Fibroblast of the conjunctiva (primary cell): ENCODE measurements at places on chromosomes 5 and 9.
A peak's percentile ranks its signal among the peaks of the same experiment; 100 is the strongest.

GRCh38 chr5:37875051-37875787, 35.4 kb upstream of the GDNF start:
- DNase-seq = peak; percentile 20

GRCh38 chr9:110290001-110290400, 33.7 kb upstream of the TXN start:
- DNase-seq = no peak

DNA sequence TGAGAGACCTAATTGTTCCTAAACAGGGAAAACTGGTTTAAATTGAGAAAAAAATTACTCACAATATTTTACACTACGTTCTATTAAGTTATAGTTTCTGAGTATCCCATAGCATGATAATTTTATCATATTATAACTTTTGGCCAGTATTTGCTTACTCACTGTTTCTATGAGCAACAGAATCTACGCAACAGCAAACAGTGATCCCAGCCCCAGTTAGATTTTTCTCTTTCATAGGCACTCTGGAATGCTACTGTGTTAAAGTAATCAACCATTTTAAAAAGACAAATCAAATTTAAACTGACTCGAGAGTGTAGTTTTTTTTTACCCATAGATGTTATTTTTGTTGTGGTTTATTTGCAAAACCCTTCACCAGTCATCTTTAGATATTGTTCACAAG, 107.2 kb downstream of the XRCC4 start:
- no peak for DNase-seq

DNA sequence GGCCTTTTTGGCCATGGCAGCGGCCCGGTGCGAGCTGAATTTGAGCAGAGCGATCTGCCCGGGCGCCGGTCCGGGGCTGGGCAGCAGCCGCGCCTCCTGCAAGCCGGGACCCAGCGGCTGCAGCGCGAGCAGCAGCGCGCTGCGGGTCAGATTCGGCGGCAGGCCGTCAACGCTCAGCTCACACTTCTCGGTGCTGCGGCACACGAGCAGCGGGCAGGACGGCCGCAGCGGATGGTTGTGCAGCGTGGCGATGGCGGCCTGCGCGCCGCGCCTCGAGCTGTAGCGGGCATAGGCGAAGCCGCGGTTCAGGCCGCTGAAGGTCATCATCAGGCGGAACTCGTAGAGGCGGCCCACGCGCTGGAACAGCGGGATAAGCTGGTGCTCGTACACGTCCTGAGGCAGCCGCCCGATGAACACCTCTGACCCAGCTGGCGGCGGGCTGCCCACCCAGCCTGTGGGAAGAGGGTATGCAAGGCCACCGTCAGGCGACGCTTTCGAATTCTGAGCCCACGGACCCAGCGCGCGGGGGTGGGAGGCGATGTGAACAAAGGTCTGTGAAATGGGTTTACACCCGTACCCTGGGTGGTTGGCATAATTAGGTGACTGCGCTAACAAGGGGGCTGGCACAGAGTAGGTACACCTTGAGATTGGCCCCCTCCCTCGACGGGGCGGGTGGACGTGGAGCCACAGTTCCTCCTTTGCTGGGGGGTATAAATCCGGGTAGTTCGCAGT, 755 bp downstream of the DND1 start:
- DNase-seq = no peak

GRCh38 chr9:114091711-114092110, 7.4 kb downstream of the KIF12 start:
- DNase-seq = no peak

GRCh38 chr9:96777426-96777864, 442 bp downstream of the ZNF510 start:
- no peak for DNase-seq

- no peak for DNase-seq
These were observed 11.6 kb downstream of the CEL start for GRCh38 chr9:133073086-133074014.

DNA sequence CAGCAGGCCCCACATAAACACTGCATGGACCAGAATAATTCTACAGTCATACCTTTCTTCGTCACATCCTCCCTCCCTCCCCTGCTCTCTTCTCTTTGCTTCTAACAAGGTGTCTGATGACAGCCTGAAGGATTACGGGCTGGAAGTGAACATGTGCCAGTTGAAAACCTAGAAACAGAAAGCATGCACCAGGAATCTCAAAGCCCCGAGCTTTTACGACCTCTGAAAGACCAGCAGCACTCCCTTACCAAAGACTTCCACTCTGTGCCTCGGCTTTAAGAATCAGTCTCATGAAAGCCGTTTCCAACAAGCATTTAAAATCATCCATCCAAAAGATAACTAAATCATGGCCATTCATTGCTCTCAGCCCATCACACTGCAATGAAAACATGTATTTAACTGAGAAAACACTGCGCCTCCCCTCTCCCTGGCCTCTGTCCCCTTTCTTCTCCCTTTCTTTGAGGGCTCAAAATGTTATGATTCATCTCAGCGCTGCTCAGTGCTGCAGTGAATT, 21.3 kb downstream of the MSX2 start:
- DNase-seq = no peak

GRCh38 chr9:110748251-110748893, 79.8 kb downstream of the MUSK start:
- DNase-seq = no peak

DNA sequence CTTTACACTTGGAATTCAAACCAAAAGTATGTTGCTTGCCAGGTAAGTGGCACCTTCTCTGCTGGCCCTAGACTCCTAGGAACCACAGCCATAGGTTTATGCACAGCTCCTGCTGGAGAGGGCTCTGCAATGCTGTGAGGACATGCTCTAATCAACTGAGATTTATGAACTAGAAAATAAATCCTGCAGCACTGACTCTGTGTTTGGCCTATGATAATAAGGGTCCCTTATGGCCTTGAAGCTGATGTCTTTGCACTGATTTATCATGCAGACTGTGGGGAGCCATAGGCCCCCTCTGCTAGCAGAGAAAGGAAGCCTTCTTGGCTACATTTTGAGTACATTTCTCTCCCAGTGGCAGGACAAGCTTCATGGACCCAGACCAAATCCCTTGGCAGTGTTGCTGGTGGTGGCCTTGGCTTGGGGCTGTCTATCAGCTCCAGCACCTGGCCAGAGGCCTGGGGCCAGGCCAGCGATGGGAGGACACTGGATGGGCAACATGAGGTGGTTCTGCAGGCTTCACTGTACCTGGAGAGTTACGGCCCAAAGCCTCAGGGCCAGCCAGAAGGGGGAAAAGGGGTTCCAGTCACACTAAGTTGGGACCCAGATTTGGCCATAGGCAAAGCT, 178.0 kb downstream of the SEMA6A start:
- no peak for DNase-seq

GRCh38 chr5:34053133-34053532, 10.1 kb upstream of the C1QTNF3 start:
- DNase-seq = peak; percentile 51

DNA sequence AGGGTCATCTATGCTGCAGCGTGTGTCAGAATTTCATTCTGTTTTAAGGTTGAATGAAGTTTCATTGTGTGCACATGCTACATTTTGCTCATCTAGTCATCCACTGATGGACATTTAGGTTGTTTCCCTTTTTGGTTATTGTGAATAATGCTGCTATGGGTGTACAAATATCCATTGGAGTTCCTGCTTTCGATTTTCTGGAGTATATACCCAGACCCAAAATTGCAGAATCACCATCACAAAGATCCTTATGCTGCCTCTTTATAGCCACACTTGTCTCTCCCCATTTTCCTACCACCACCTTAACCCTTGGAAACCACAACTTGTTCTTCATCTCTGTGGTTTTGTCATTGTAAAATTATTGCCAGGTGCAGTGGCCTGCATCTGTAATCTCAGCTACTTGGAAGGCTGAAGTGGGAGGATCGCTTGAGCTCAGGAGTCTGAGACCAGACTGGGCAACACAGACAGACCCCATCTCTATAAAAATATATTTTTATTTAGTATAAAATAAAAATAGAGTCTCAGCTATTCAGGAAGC, 166.2 kb downstream of the HSD17B3 start:
- DNase-seq = no peak

DNA sequence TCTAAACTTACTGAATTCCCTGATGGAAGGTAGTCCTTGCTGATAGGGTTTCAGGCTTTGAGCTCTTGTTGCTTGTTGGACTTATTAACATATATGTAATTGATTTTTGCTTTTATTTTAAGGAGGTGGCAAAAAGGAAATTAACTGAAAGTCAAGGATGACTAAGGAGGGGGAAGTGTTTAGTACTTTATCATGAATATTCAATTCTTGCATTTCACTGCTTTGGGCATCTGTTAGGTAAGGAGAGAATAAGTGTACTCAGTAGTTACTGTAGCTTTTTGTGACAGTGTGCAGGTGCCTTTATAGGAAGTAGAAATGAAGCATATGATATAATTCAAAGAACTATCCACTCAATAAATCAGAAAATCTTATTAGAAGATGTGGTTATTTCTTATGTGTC, 47.1 kb downstream of the DMXL1 start:
- DNase-seq = no peak
